RKO (cell line): ENCODE measurements at places on chromosomes 12 and 14.

DNA sequence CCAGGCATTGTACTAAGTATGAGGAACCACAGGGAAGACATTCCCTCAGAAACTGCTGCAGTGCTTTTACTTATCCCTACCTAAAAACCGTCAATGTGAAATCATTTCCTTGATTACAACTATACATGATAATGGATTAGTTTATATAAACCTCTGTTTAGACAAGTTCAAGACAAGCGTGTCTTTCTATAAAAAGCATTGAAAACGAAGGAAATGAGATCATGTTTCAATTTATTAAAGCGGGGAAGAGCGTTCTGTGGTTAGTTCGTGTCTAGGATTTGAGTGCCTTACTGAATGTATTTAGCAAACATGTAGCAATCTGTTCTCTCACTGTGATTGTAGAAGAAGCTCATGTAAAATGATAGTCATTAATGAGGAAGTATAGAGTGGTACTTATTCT lies 37.5 kb downstream of the GALC start:
- no peak for DNase-seq

- DNase-seq = no peak
These were observed 387.5 kb downstream of the EGLN3 start for GRCh38 chr14:33563191-33563900.

DNA sequence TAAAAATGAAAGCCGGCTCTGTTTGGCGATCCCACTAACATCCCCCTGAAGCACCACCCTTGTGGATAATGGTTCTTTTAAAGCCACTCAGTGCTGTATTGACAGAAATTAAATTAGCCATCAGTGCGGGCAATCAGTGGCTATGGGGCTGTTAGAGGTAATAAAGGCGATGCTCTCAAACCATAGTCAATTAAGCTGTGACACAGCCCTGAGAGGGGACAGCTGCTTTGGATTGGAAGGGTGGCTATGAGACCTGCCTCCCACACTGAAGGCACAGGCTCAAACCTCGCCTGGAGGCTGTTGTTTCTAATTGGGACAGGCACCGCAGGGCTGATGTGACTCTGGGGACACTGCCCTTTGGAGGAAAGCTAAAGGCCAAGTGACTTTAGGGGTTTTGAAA lies 562.2 kb downstream of the VRK1 start:
- no peak for DNase-seq

DNA sequence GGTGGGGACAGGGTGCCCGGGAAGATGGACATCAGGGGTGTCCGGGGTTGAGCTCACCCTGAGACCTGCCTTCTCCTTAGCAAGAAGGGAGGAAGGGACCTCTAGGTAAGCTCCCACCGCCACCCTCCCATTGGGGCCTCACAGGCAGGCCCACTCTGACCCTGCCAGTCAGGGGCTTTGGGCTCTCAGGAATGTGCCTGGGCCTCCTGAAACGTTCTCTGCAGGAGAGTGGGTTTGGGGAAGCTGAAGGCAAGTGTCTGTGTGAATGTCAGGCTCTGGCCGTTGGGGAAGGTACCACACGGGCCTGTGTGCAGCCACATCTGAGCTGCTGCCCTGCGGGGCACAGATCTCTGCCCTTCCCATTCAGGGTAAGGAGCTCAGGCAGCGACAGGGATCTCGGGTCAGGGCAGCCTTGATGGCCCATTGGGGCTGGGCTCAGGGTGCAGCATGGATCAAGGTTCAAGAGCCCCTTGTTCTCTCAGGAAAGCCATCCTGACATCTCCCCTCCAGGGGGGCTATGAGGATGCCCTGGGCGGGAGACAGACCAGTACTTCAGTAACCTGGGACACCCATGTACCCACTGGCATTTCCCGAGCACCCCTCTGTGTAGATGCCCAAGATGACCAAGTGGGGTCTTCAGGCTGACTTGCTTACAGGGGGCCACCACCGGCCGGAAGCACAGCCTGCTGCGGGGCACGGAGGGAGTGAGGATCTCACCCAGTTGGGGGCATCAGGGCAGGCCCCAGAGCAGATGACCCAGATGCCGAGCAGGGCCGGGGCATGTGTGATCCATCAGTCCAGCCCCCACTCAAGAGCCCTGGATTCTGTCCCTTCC lies 29.7 kb downstream of the FAM222A start:
- DNase-seq = no peak

DNA sequence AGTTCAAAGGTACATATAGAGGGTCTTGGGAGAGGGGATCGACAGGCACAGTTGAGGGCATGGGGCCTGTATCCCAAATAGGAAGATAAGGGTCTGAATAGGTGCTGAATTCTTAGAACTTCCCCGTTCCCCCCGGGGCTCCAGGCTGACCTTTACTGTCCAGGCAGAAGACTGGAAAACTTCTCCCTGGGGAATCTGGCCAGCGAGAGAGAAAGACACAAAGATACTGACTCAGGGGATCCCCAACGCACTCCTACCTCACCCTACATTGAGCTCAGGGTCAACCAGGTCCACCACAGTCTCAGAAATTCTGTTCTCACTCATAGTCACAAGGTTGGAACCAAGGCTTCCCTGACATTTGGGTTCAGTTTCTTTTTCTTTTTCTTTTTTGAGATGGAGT lies 46.2 kb downstream of the ACACB start:
- no peak for DNase-seq

- DNase-seq = no peak
These were observed 18.0 kb downstream of the CBX5 start for GRCh38 chr12:54261815-54262402.

DNA sequence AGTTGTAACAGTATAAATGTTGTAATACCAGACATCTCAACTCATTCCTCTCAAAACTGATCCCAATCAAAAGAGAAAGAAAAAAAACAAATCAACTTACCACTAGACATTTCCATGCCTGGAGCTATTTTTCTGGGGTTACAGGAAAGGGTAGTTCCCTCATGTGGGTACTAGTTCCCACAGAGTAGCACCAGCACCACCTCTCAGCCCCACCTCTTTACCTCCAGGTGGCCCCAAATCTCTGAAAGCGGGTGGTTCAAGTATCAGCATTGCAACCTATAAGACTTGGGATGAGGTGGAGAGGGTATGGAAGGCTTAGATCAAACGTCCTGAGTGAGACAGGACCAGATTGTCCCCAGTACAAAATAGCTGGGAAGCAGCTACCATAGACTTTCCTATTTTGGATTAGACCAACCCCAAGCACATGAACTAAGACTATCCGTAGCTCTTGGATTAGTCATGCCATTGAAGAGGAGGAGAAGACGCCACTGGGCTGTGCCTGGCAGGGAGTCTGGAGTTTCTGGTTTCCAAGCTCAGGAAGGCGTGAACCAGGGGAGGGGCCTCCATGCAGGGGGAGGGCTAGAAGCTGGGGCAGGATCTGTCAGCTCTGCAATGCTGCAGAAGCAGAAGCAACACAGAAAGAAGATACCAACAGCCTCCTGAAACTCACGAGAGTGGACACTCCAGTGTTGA lies at the start of gene SLC39A2:
SLC39A2 (plus strand) TSS at position 620 of the 693 bp plus-strand sequence. CDS start 154 bp downstream, outside the sequence.
- no peak for DNase-seq

DNA sequence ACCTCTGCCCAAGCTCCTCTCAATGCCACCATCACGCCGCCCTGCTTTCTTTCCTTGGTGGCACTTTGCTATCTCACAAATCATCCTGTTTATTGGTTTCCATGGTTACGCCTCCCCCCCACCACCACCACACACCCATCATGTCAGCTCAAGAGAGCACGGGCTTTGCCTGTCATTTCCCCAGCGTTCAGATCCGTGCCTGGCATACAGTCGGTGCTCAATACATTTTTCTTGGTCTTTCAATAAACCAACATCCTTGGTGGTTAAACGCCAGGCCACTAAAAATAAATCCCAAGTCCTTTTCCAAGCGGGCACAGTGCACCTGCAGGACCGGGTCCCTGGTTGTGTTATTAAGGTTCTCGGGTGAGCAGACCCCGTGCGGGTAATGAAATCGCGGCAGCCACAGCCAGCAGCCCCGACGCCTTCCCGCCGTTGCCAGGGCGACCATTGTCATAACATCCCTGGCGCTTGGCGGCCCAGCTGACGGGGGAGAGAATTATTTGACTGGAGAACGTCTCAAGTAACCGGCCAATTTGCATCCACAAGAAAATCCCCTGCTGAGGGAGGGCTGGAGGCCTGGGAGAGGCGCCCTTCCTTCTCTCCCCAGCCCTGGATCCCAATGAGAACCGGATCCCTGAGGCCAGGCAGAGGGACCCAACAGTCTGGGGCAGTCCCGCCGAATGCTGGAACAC lies 92.9 kb downstream of the KSR2 start:
- no peak for DNase-seq

DNA sequence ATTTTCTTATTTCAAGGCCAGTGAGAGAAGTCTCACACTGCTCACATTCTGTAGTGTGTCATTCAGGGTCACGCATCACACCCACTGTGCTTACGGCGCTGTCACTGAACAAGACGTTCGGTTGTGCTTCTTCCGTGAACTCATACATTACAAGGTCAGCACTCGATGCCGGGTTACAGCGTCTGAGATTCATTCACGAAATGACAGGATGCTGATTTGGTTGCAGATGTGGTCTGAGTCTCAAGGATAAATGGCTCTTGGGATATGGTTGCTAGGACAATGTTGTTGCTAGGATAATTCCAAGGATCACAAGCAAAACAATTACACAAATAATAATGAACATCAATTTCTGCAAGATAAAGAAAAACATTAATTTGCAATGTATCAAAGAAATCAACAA lies 47.4 kb downstream of the STX2 start:
- no peak for DNase-seq

DNA sequence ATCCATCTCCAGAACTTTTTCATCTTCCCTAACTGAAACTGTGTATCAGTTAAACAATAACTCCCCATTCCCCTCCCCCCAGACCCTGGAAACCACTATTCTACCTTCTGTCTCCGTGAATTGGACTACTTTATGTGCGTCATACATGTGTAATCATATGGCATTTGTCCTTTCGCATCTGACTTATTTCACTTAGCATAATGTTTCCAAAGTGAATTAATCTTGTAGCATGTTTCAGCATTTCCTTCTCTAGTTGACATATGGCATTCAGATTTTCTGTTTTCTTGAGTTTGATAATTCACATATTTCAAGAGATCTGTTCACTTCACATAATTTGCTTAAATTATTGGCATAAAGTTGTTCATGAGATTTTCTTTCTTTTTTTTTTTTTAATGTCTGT lies 9.8 kb downstream of the CYP46A1 start:
- no peak for DNase-seq
